ENCODE measurements at places on chromosomes 16 and 17.

DNA sequence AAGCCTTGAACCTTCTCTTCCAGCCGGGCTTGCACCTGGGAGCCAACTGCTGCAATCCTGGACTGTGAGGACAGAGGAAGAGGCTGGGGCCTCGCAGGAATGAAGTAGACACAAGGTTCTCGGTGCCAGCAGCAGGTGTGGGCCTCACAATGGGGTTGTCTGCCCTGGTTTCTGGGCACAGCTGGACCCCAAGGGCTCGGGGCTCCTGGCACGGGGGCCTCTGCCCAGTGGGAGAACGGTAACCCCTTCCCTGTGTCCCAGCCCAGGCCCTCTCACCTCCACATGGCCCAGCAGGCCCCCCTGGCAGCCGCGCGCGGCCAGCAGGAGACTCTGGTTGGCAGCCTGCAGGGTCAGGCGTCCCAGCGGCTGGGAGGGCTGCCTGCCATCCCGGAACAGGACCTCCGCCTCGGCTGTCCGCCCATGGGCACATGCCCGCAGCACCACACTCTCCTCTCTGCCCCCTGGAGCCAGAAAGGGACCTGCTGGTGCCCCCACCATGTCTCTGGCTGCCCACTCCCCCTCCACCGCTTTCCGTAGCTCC is 46.9 kb downstream of the RMI2 start:
- DNase-seq: no peak

- DNase-seq: no peak
These were observed 33.0 kb downstream of the ANKFN1 start for GRCh38 chr17:56186222-56186786.

DNA sequence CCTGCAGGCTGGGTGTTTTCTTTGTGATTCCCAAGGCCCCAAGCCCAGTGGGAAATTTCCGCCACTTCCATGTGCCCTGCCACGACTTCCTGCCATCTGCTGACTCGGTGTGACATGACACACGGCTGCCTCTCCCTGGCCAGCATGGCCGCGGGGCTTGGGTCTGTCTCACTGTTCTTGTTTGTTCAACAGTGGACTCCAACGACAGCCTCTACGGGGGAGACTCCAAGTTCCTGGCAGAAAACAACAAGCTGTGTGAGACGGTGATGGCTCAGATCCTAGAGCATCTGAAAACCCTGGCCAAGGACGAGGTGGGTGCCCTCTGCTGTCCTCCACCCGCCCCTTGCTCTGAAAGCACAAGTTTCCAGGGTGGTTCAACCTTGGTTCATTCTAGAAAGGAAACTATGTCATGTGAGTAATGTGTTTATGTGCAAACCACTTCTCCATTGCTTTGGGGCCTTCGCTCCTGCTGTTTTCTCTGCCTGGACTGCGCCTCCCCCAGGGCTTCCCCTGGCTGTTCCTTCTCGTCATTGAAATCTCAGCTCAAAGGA is 26.8 kb downstream of the KNOP1 start:
- no peak for DNase-seq

DNA sequence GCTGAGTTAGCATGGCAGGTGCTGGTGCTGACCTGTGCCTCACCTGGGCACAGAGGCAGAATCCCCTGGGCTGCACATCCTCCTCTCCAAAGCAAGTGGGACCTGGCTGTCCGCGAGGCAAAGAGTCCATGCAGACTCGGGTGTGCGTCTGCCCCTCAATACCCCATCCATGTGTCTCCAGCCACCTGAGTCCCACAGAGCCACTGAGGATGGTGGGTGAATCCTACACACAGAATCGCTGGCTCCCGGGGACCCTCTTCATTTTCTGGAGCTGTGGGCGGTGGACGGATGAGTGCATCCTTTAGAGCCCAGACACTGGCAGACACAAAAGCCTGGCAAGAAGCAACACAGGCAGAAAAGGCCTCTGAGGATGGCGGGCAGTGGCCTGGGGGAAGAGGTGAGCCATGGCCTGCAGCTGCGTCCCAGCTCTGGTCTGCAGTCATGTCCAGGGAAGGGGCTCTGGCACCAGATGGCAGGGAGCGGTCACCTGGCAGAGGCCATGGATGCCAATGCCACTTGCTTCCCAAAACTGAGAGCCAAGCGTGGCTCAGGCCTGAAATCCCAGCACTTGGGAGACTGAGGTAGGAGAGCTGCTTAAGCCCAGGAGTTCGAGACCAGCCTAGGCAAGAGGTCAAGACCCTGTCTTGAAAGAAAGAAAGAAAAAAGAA is 29.9 kb downstream of the AXIN1 start:
- no peak for DNase-seq

DNA sequence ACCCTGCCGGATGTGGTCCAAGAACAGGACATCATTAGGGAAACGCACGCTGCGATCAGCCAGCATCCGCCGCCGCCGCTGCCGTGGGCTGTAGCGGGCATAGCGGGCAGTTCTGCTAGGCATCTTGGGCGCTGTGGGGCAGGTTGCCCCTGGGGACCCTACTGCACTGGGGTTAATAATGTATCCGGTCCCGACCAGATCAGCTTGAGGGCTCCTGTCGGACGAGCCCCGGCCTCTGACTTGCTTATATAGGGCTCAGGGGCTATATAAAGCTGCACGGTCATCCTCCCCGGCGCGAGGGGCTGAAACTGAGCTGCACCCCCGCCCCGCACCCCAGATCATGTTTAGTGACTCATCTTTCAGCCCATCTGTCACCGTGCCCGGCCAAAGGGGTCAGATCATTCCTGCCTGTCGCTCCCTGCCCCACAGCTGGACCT is at the start of gene PPP1R27:
TSS of gene PPP1R27 (minus strand) at position 220 of the 437 bp plus-strand sequence. CDS start at position 123, 97 bp downstream.
- no peak for DNase-seq

GRCh38 chr17:19719355-19720209 is 3.2 kb upstream of the SLC47A2 start:
- no peak for DNase-seq

GRCh38 chr17:3675886-3676285 is 7.3 kb downstream of the EMC6 start:
- no peak for DNase-seq

- DNase-seq: no peak
These were observed 216.5 kb downstream of the TMEM114 start for GRCh38 chr16:8373676-8374431.

DNA sequence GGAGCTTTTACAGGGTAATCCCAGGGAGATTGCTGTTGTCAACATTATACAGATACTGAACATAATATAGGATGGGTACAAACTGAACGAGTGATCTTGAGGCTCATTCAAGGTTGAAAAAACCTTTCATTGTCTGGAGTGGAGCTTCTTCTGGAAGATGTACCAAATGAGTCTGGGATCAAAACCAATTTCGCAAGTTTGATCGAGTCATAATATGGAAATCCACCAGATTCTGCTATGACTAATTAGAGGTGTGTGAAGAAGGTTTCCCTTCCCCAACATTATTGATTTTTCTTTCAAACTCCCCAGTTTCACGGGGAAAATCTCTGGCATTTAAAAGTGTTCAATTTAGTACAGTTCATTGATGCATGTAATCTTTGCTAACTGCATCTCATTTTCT is 324.1 kb downstream of the ZFHX3 start:
- DNase-seq: no peak

GRCh38 chr16:9199311-9199710 is 107.9 kb downstream of the HAPSTR1 start:
- peak; percentile 18 for DNase-seq

- DNase-seq: no peak
These were observed 26.6 kb upstream of the NLRP1 start for GRCh38 chr17:5610956-5611355.

DNA sequence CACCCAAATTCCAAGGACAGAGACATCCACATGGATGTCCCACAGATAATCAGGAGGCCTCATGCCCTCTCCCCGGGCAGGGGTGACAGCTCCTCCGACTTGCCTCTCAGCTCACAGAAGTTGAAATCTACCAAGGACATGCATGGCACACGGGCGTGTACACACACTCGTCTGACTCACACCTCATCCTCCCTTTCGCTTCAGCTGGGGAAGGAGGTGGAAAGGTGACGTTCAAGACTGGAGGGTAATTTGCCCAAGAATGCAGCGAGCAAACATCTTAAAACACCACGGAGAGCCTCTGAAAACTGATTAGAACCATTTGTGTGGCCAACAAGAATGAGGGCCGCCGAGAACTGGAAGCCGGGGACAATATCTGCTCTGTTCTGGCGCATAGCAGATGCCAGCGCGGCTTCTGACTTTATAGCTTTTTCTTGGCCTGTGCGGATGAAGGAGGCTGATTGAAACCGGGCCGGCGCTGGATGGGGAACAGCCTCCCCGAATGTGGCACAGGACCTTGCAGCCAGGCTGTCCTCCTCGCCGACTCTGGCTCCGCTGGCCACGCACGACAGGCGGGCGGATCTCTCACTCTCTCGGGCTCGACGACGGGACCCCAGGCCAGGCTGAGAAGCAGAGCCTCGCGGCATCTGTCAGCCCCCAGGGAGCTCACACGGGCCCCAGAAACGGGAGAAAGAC is 100.9 kb downstream of the C16orf95 start:
- DNase-seq: peak; percentile 75

DNA sequence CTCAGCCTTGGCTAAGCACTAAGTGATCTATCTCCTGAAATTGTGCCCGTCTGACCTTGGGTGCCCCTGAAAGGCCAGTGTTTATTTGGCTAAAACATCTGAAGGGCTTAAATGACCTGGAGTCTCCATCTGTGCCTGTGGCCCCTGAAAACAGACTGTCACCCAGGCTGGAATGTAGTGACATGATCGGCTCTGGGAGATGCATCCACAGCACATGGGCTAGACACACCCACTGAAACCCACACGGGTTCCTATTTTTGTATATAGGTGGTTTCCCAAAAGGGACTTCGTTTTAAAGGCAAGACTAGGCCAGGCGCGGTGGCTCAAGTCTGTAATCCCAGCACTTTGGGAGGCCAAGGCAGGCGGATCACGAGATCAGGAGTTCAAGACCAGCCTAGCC is 13.5 kb downstream of the CEP295NL start:
- DNase-seq: no peak

- DNase-seq: no peak
These were observed 8.6 kb upstream of the LHX1 start for GRCh38 chr17:36928471-36929345.

GRCh38 chr17:51733166-51733565 is 425.3 kb downstream of the CA10 start:
- DNase-seq: no peak

- peak; percentile 42 for DNase-seq
These were observed 565 bp upstream of the XAF1 start for GRCh38 chr17:6755281-6755680.

- peak; percentile 91 for DNase-seq
These were observed 24.1 kb downstream of the BAHCC1 start for GRCh38 chr17:81419319-81419885.

GRCh38 chr16:66568355-66568754 is 2.1 kb downstream of the CMTM1 start:
- no peak for DNase-seq

Data from femur (tissue), 1 donor.